Activated T-cell treated with anti-CD3 and anti-CD28 coated beads for 24 hours (primary cell): ENCODE measurements at places on chromosomes 16 and 17.

DNA sequence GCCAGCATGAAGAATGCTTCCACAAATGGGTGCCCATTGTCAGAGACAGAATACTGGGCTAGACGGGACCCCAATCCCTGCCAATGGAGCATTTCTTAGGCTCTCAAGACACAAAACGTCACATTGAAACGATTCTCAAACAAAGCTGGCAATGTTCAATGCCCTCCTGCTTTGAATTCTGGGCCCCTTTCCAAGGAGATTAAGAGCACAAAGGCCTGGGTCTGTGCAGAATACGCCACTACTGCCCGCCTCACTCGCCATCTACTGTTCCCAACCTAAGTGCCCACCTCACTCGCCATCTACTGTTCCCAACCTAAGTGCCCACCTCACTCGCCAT, 9.7 kb downstream of the CFAP20 start:
- no peak for DNase-seq

DNA sequence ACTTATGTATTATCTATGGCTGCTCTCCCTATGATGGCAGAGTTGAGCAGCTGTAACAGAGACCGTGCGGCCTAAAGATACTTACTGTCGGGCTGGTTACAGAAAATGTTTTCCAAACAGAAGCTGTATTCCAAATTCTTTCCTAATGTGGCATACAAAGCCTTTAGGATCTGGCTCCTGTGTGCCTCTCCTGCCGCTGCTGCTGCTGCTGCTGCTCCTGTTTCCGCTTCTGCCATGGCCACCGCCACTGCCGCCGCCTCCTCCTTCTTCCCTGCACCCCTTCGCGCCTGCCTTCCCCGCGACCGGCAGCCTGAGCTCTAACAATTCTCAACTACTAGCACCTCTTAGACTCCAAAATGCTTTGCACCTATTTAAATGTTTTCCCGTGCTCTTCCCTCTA, 263.9 kb upstream of the TBX2 start:
- DNase-seq, result no peak

DNA sequence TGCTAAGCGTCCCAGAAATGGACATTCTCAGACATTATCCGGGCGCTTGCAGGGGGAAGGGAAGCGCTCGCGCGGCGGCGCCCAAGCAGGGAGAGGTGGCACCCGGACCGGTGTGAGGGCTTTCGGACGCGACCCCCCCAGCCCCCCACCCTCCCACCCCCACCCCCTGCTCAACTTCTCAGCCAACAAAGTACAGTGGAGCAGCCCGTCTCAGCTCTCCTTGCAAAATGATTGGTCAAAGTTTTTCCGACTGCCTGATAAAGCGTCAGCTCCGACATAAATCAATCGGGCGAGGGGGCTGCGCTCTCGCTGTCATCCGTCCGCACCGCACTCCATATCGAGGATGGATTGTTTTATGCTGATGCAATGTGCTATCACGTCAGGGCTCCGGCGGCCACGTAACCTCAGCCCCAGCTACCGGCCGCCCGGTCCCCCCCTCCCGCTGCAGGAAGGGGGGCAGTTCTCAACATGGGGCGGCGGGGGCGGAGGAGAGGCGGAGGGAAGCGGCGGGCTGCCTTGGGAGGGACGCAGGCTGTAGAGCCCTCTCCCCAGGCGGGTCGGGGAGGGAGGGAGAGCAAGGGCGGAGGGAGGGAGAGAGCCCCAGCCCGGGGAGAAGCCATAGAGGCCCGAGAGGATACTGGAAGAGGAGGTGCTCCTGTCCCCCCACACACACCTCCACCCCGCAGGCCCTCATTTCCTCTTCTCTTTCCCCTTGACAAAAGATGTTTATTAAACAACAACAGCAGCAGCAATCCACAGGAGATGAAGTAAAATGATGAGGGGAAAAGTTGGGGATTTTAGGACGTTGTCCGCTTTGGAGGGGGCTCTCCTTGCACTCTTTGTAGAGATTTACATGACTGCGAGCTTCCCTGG, at the start of gene HOXB9:
HOXB9 (minus strand) TSS at position 114 of the 873 bp plus-strand sequence; CDS start at position 25, 89 bp downstream.
- DNase-seq, result no peak

DNA sequence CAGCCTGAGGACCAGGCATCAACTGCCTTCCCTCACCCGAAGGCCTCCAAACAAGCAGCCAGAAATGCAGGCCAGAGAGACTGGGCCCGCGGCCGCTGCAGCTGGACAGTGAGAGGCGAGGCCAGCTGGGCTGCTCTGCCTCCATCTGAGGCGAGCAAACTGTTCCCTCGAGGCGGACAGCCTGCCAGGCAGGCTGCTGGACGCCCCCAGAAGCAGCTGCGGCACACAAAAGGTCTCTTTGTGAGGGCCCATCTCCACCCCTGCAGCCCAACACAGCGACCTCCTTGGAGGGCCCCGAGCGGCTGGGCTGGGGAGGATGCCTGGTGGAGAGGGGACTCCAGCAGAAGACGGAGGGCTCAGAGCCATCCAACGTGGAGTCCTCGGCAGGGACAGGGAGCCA, 4.7 kb downstream of the CORO7 start:
- DNase-seq, result no peak

GRCh38 chr17:12830777-12831247, 41.5 kb downstream of the ARHGAP44 start:
- DNase-seq, result no peak

- no peak for DNase-seq
Measured at GRCh38 chr17:16435925-16436886, 20.8 kb downstream of the TRPV2 start.

DNA sequence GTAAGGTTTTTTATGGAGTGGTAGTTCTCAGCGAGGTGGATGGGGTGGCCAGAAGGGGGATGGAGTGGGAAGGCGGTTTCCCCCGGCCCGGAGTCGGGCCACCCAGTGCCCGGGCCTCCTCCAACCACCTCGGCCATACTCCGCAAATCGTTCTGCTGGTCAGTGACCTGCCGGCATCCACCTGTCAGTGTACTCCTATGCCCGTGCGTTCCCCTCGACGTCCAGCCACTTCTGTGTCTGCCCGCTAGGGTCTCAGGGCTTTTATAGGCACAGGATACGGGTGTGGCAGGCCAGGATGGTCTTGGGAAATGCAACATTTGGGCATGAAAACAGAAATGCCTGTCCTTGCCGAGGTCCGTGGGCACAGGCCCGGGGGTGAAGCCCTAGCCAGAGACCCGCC, 19.3 kb upstream of the ASGR2 start:
- no peak for DNase-seq

- no peak for DNase-seq
Measured at GRCh38 chr16:24670623-24671454, 58.6 kb upstream of the TNRC6A start.

- no peak for DNase-seq
Measured at GRCh38 chr17:28946239-28946638, 5.1 kb downstream of the PHF12 start.

- DNase-seq, result no peak
Measured at GRCh38 chr16:26087091-26087490, 395.3 kb downstream of the HS3ST4 start.

DNA sequence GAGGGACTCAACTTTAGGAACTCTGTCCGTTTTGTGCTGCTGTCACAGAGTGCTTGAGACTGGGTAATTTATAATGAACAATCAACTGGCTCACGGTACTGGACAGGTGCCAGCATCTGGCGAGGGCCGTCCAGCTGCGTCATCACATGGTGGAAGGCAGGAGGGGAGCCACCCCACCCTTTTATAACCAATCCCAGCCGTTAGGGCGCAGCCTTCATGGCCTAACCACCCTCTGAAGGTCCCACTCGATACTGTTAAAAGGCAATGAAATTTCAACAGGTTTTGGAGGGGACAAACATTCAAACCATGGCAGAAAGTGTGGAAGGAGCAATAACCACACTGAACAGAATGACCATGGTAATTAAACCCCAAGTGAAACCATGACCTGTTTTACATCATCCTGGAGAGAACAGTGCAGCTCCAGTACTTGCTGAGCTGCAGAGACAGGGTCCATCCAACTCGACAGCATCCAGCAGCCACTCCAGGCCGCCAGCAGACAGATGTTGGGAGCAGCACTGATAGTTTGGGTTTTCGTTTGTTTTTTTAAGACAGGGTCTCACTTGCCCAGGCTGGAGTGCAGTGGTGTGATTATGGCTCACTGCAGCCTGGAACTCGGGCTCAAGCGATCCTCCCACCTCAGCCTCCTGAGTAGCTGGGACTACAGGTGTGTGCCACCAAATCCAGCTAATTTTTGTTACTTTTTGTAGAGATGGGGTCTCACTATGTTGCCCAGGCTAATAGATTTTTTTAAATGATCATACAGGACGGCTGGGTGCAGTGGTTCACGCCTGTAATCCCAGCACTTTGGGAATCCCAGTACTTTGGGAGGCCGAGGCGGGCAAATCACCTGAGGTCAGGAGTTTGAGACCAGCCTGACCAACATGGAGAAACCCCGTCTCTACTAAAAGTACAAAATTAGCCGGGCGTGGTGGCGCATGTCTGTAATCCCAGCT, 11.0 kb downstream of the CHMP6 start:
- no peak for DNase-seq
